NCI-H2029 (cell line): ENCODE measurements at places on chromosomes 6 and 20.

DNA sequence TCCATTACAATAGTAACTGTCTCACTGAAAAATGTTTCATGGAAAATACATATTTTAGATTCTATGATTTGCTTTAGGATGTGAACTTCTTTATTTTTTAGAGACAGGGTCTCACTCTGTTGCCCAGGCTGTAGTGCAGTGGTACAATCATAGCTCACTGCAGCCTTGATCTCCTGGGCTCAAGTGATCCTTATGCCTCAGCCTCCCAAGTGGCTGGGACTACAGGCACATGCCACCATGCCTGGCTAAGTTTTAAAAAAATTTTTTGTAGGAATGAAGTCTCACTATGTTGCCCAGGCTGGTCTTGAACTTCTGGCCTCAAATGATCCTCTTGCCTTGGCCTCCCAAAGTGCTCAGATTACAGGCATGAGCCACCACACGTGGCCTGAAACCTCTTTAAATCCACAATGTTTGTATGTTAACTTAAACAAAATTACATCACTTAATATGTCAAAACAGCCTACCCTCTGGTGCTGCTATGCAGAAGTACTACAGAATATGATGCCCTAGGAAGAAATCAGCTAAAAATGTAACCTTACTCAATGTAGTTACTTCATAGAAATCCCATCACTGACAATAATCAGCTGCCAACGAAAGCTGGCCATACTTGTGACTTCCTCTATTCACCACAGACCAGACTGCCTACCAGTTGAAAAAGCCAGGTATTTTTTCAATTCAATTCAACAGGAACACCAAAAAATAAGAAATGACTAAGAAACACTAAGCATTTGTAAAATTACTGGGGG is 17.6 kb downstream of the EEF1A1 start:
- DNase-seq: no peak

GRCh38 chr6:42436825-42437224 is 14.9 kb downstream of the TRERF1 start:
- DNase-seq: no peak

DNA sequence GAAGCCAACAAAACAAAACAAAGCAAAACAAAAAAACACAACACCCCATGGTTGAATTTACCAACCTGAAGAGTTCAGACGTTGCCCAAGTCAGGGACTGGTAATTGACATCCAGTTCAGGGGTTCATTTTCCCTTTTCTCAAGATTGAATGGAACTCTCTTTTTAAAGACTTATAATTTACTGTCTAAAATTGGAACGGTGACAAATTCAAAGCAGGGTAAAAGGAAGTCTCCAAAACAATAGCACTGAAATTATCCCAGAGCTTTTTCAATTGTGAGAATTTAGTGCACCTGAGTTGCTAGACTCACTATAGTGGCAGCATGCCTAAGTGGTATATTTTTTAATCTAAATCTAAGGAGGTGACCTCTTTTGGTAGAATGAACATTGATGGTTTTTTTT is 90.9 kb upstream of the PREP start:
- no peak for DNase-seq

- DNase-seq: peak; percentile 41
Observed at GRCh38 chr6:152112491-152113261, 305.2 kb downstream of the ESR1 start.

DNA sequence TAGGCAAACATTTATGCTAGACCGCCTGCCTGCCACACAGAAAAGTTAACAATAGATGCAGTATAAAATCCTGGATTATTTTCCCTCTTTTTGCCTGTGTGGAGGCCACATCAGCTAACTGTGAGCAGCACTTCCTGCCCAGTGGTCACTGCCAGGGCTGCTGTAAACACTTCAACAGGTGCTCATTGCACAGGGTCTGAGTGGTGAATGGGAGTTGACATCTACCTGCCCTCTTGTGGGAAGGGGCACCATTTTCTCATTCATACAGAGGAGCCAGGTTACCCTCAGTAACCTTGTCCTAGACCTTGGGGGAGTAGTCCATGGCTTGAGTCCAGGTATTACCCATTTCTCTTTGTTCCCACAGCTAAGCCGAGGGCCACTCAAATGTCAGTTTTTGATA is 235.3 kb downstream of the TMEM242 start:
- DNase-seq: peak; percentile 67
